ENCODE measurements at places on chromosomes 12 and 14.

DNA sequence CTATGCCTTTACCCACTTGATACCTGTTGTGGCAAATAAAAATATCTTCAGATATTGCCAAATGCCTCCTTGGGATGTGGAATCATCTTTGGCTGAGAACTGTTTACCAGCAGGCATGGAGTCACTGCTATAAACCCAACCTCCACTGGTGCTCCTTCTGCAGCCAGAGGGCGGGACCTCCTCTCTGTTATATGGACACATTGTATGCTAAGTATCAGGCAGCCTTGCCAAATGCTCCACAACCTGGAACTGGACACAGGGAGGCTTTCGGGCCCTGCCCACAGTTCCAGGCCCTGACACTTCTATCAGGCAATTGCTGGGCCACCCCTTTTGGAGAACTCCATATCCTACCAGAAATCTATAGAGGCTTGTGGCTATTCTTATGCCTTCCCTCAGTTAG is 201.0 kb downstream of the TMX1 start:
- no peak for DNase-seq

DNA sequence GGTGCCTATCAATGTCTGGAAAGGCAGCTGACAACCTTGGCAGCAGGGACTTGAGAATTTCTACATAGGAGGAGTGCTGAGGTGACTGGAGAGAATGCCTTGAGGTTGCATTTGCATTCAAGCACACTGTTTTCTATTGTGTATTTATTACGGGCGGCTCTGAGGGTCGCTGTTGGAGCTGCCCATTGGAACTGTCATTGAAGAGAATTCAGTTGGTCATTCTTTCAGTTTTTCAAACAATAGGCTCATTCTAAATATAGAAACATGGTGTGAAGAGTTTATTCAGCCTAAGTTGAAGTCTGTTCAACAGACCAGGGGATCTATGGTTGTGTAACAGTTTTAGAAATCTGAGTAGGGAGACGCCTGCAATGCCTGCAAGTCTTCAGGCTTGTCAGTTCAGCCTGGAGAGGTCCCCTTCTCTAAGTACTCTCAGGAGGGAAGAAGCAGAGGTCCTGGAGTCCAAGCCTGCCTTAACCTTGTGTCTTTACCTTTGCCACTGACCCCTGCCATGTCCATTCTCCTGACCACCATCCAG is 9.8 kb upstream of the ABHD12B start:
- no peak for DNase-seq

- no peak for DNase-seq
Measured at GRCh38 chr12:112963227-112963861, 15.0 kb upstream of the OAS2 start.

DNA sequence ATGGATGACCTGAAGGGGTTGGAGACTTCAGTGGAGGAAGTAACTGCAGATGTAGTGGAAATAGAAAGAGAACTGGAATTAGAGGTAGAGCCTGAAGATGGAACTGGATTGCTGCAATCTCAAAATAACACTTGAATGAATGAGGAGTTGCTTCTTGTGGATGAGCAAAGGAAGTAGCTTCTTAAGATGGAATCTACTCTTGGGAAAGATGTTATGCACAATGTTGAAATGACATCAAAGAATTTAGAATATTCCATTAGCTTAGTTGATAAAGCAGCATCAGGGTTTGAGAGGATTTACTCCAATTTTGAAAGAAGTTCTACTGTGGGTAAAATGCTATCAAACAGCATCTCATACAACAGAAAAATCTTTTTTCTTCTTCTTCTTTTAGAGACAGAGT is 186.4 kb upstream of the PRKD1 start:
- no peak for DNase-seq

DNA sequence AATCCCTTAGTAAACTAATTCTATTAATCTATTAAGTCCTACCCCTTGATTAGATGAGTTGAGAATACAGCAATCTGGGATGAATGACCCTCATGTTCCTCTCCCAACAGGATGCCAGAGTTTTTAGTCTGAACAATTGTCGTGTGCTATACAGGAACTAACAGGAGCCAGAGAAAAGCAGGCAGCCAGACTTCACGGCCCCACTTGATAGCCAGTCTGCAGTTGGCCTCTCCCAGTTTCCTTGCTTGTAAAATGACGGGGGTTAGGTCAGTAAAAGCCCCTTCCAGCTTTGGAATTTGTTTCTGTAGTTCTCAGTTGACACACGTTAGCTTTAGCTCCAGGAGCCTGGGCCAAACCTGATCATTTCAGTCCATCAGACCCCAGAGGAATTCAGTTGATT is 266.8 kb upstream of the FKBP4 start:
- DNase-seq, result no peak

- no peak for DNase-seq
Measured at GRCh38 chr12:114415525-114415868, 9.6 kb upstream of the TBX5 start.

DNA sequence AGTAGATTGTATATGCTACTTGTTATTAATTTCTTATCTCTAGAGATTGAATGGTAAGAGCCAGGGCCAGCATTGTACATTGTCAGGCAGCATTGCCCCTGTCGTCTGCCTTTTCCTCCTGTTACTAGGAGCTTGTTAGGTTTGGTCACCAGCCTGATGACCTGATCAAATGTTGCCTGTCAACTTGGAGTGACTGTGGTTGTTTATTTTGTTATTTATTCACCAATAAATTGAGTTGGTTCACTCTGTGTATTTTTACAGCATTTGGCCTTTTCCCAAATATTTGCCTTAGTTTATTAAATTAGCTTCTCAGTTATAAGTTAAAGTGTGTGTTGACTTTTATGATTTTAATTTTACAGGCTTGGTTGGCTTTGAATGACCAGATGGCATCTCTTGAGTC is 88.4 kb downstream of the PRKCH start:
- no peak for DNase-seq

GRCh38 chr12:82955043-82955442 is 268.3 kb downstream of the TMTC2 start:
- no peak for DNase-seq

GRCh38 chr14:21525962-21526671 is at the start of gene SALL2:
Gene SALL2, minus strand, starts transcription at chr14:21526346. Its CDS starts 219 bp downstream, at chr14:21526127.
- DNase-seq, result no peak

- no peak for DNase-seq
Measured at GRCh38 chr14:94770815-94771157, 873 bp upstream of the GSC start.

DNA sequence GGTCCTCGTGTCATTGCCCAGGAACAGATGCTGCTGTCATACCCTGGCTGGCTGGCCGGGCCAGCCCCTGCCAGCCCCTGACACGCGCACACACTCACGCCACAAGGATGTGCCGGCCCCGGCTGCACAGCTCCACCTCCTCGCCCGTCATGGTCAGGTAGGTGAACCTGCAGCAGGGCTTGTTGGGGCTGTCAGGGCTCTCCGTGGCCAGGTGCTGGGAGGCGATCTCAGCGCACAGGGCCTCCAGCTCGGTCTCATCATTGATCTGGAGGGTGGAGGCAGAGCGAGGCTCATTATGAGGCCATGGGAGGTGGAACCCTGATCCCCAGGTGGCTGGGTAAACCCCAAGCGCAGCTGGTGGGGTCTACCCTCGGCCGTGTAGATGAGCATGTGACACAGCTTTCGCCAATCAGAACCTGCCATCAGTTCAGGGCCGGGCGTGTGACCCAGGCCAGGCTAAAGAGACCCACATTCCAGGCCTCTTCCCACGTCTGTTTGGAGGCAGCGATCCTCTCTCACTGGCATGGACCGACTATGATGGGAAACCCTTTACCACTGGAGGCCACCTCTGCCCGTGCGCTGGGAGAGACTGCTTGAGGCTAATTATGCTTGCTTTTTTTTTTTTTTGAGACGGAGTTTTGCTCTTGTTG is 38.8 kb downstream of the TRAFD1 start:
- no peak for DNase-seq

DNA sequence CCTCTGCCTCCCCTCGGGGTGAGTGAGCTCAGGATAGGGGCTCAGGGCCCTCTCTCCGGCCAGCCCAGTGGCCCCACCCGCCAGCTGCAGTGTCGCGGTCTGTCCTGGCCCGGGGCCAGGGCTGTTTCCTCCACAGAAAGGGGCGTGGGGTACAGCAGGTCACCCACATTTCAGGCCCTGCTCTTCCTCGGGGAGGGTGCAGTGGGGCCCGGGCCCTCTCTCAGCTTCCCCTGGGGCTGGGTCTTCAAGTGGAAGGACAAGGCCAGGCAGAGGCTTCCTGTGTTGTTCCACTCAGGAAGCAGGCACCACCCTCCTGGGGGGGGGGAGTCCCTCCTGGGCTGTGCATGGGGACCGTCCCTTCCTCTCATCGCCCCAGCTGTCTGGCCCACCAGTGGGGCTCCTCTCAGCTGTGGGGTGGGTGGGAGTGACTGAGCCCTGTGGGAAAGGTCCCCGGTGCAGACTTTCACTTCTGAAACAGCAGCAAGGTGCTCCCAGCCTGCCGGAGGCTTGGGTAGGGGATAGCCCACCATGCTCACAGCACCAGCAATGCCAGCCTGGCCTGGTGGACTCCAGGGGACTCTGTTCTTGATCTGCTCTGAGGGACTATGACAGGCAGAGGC is 3.7 kb downstream of the GPR132 start:
- no peak for DNase-seq

- DNase-seq, result peak; percentile 14
Measured at GRCh38 chr14:90828642-90829487, 12.6 kb upstream of the TTC7B start.

DNA sequence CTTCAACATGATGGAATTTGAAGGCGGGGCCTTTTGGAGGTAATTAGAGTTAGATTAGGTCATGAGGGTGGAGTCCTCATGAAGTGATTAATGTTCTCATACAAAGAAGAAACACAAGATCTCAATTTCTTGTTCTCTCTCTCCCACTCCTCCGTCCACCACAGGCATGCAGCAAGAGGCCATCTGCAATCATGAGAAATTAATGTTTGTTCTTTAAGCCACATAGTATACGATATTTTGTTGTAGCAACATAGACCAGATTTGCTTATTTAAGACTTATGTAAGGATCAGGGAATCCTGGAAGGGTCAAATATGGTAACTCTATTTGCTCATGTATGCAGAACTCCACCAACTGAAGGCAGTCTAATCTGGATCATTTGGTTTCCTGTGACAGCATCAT is 429.0 kb downstream of the LRIG3 start:
- DNase-seq, result no peak

DNA sequence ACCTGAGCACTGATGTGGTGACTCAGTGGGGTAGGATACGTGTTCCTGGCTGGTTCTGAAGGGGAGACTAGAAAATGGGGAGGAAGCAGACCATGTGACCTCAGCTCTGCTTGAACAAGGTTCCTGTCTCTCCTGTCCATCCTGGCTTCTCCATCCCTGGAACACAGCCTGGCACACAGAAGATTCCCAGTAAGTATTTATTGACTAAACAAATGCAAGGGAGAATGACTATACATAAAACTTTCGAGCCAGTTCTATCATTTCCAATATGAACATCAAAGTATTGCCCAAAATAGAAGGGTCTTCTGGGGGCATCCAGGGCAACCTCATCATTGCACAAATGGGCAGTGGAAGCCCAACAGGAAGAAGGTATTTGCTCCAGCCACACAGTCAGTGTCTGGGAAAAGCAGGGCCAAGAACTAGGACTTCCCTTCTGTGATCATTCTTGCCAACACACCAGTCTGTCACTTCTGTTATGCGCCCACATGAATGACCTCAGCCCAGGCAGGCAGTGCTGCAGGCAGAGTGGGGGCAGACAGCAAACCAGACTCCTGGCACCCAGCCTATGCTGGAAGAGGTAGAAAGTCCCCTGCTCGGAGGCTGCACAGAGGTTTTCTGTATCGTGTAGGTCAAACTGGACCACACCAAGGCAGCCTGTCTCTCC is 5.6 kb upstream of the SERPINA9 start:
- no peak for DNase-seq

GRCh38 chr12:39095636-39096330 is 190.4 kb upstream of the CPNE8 start:
- no peak for DNase-seq

- DNase-seq, result no peak
Measured at GRCh38 chr12:50517421-50518048, 12.8 kb downstream of the DIP2B start.

DNA sequence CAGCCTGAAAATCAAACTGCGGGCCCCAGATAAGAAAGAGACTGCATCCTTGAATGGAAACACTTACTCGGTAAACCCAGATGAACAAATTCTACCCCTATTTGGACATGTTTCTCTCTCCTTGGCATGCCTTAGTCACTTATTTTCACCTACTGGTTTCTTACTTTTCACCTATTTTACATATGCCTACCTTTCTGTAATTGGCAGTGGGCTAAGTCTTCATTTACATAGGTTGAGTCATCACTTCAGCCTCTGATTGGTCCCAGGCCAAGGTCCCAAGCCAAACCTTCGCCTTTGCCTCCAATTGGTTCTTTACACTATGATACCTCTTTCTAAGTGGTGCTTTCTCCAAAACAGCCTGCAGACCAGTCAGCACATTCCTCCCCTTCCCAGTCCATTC is 111.3 kb downstream of the DYRK2 start:
- no peak for DNase-seq

DNA sequence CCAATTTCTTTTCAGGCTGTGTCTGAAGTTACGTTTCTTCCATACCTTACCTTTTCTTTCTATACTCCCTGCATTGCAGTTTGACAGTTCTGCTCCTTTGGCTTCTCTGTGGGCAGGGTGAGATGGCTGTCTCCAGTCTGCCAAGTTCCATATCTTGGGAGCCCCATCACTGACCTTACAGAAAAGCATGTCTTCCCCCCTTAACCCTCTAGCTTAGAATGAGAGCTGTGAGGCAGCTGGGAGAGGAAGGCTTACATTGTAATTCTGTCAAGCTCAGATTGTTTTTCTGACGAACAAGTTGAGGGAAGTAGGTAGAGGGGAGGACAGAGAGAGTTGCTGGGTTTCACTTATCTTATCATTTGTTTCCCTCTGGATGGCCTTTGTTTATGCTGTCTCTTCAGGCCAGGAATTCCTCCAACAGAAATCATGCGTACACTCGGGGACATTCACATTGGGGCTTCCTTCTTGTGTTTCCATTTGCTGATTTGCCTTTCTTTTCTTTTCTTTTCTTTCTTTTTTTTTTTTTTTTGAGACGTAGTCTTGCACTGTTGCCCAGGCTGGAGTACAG is 9.3 kb downstream of the DAAM1 start:
- DNase-seq, result no peak
